ENCODE measurements at places on chromosomes 1 and 21.

DNA sequence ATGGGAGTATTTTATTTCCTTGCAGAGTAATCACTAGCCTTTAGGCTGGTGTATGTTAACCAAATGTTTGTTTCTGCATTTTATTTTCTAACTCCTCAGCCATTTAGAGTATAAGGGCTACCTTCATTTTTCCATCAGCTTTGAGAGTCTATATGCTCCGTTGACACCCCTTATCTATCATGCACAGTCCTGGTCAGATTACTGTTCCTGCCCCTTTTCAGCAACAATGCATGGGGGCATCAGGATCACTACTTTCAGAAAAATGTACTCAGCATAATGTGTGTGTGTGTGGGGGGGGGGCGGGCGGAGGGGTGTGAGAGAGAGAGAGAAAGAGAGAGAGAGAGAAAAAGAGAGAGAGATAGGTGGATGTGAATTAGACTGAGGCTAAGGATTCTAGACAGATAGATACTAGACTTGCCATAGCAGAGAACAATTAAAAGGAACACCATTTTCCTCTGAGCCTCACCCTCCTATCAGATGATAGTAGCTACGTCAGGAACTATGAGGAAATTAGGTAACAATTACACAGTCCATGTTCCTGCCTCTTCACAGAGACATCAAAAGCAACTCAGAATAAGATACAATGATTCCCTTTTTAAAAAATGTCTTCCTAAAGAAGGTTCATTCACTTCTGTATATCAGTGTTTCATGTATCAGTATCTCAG lies 40.8 kb downstream of the FCER1A start:
- no peak for DNase-seq

GRCh38 chr1:236002572-236002971 lies 62.3 kb downstream of the NID1 start:
- DNase-seq, result no peak

DNA sequence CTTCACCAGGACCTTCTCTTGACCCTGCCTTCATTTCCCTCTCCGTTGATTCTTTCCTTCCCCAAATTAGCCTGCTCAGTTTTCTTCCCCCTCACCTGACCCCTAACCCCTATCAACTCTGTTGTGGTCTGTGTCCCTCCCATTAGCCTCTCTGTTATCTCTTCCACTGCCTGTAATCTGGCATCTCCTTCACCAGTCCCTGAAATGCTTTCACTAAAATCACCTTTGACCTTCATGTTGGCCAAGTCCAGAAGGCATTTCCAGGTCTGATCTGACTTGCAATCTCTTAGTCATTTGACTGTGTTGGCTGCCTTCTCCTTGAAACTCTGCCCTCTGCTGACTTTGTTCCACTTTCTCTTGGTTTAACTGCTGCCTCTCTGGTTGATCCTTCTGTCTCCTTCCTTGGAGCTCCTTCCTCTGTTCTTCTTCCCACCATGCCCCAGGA lies 28.2 kb downstream of the ATP8B2 start:
- DNase-seq, result peak; percentile 78

DNA sequence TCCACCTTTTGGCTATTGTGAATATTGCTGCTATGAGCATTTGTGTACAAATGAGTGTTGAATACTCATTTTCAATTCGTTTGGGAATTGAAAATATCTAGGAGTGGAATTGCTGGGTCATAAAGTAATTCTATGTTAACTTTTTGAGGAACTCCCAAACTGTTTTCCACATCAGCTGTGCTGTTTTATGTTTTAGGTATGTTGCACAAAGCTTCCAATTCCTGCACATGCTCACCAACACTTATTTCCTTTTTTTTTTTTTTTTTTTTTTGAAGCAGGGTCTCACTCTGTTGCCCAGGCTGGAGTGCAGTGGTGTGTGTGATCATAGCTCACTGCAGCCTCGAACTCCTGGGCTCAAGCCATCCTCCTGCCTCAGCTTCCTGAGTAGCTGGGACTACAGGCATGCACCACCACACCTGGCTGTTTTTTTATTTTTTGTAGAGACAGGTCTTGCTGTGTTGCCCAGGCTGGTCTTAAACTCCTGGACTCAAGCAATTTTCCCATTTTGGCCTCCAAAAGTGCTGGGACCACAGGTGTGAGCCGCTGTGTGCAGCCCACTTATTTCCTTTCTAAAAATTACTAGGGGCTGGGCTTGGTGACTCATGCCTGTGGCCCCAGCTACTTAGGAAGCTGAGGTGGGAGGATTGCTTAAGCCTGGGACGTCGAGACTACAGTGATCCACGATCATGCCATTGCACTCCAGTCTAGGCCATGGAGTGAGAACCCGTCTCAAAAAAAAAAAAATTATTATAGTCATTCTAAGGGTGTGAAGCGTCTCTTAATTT lies 33.4 kb downstream of the TMCC2 start:
- no peak for DNase-seq

DNA sequence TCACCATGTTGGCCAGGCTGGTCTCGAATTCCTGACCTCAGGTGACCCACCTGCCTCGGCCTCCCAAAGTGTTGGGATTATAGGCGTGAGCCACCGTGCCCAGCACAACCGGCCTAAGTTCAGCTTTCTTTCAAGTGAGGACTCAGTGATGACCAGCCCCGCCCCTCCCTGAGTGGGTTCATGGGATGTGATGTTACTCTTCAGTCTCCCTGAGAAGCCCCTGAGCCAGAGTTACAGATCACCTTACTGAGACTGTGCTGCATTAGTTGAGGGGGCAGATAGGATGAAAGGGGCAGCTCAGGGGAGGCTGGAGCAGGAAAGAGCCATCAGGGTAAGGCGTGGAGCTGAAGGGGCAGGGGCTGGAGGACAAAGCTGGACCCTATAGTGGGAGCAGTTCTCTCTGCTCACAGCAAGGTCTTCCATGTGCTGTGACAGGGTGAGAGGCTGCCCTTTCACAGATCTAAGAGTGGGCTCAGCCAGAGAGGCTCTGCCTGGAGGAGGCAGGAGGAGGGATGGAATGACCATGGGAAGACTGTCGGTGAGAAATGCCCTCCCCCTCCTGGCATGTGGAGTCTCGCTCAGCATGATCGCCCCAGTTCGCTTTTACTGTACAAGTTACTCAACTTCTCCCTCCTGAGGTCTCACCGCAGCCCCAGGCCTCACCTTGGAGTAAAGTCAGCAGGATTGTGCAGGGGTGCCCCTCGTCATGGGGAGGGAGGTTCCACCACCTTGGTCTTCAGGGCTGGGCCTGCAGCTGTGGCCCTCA lies 13.4 kb downstream of the SH2D2A start:
- DNase-seq, result no peak

DNA sequence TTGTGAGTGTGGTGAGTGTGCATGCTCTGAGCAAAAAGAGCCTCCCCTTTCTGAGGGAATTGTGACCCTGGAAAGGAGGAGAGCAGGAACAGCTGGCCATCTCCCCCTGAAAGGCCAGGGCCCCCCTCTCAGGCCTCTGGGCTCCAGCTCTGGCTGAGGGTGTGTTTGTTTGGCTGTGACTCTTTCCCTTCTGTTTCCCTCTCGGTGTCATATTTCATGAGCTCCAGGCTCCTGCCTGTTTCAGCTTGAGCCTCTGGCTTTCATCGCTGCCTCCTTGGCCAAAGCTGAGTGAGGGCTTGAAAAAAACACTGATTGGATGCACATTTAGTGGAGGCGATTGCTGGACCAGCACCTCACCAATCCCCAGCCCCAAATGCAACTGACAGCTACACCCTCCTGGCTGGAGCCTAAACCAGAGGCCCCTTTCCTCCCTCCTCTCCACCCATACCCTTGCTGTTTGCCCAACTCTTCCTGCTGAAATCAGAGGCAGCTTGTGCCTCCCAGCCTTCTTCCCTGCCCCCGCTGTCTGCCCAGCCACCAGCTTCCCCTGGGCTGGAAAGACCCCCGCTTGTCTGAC lies 64.1 kb downstream of the DDR2 start:
- peak; percentile 57 for DNase-seq

DNA sequence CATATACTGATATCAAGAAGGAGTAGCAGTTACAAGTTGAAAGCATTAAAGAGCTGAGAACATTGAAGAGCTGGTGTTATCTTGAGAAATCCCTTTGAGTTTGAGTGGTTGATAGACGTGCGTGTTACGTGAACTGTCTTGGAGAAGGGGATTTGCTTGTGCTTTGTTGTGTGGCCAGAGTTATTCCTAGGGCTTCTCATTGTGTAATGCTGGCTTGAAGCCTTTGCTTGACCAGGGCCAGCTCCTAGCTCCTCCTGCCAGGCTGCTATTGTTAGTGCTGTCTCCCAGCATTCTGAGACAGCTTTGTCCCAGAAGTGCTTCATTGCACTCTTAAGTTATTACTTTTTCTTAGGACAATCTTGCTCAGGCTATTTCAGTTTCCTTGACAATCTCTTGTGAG lies 116.2 kb upstream of the KCNK2 start:
- no peak for DNase-seq

DNA sequence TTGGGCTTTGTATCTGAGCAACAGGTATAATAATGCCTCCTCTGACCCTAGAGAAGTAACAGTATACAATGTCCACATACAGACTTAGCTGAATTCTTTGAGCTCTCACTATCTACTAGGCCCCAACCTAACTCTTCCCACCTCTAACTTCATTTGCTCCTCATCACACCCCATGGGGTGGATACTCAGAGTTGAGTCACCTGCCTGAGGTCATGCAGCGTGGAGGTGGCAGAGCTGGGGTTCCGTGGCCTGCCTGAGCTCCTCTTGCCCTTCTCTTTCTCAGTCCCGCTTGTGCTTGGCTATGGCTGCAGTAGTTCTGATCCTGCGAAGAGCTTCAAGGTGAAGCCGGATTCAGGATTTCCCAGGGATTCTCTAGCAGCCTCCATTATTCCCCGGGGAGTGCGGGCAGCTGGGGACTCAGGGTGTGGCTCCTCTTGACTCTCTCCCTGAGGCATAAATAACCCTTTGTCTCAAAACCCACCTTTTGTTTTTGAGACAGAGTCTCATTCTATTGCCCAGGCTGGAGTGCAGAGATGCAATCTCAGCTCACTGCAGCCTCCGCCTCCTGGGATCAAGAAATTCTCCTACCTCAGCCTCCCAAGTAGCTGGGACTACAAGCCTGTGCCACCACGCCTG lies 29.9 kb upstream of the ACTL8 start:
- DNase-seq, result no peak

- DNase-seq, result no peak
These were observed 10.6 kb downstream of the RGSL1 start for GRCh38 chr1:182460550-182460951.

GRCh38 chr1:233368789-233369130 lies 41.2 kb downstream of the MAP3K21 start:
- no peak for DNase-seq

GRCh38 chr1:76156987-76157386 lies 82.4 kb downstream of the ST6GALNAC3 start:
- no peak for DNase-seq

Data from Peyer's patch (tissue), 4 donors.